ENCODE measurements at places on chromosomes 7 and 10.

DNA sequence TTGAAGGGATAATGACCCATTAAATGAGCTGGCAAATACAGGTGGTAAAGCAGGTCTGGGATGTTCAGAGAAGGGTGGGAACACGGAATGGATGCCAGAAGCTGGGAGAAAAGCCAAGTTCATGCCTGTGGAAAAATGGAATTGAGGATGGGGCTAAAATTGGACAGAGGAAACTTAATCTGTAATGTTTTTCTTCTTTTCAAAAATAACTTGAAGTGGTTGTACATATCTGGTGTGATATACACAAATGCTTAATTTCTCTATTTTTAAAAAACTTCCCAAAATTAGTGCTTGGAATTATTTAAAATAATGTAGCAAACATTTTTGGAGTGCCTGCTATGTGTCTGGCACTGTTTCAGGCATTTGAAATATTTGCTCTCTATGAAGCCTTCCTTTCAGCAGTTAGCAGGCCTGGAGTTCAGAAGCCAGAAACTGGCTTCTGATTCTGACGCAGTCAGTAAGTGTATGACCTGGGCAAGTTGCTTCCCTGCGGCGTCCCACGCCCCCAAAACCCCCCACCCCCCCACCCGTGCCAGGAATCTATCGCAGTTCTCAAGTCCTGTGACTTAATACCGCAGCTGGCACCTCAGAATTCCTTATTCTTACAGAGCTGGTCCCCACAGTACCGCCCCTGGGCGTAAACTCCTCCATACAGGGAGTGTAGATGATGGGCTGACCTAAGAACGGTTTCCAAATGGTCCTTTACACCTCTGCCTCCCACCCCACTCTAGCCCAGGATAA is 828 bp upstream of the MALSU1 start:
- DNase-seq: no peak

- peak; percentile 63 for DNase-seq
Measured at GRCh38 chr10:6023661-6024333, 38.4 kb downstream of the IL2RA start.

GRCh38 chr10:13852872-13853271 is 266.1 kb downstream of the PRPF18 start:
- DNase-seq: no peak

DNA sequence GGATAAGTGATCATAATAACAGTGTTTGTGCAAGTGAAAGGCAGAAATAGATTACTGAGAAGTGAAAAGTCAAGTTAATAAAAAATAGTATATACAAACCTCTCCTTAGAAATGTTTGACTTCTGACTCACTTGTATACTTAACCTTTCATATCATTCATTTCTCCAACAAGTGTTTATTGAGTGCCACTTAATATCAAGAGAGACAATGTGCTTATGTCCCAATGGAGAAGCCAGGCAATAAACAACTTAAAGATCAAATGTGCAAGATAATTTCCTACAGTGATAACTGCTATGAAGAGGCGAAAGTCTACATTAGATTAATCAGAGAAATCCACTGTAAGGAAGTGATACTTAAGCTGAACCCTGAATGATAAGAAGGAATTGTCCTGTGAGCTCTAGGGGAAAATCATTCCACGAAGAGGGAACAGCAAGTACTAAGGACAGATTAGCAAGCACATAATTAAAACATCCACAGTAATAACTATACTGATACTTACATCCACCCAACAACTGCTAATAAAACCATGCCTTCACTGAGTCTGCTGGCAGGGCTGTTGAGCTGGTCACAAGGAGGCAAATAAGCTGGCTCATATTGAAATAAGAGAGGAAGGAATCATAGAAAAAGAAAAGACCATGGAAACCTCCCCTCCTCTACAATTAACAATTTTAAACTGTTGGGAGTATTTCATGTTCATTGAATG is 203.5 kb downstream of the CTNNA3 start:
- no peak for DNase-seq

GRCh38 chr7:141945356-141945755 is 1.4 kb downstream of the CLEC5A start:
- DNase-seq: no peak

- DNase-seq: no peak
Measured at GRCh38 chr10:58696736-58697135, 184.1 kb downstream of the BICC1 start.

DNA sequence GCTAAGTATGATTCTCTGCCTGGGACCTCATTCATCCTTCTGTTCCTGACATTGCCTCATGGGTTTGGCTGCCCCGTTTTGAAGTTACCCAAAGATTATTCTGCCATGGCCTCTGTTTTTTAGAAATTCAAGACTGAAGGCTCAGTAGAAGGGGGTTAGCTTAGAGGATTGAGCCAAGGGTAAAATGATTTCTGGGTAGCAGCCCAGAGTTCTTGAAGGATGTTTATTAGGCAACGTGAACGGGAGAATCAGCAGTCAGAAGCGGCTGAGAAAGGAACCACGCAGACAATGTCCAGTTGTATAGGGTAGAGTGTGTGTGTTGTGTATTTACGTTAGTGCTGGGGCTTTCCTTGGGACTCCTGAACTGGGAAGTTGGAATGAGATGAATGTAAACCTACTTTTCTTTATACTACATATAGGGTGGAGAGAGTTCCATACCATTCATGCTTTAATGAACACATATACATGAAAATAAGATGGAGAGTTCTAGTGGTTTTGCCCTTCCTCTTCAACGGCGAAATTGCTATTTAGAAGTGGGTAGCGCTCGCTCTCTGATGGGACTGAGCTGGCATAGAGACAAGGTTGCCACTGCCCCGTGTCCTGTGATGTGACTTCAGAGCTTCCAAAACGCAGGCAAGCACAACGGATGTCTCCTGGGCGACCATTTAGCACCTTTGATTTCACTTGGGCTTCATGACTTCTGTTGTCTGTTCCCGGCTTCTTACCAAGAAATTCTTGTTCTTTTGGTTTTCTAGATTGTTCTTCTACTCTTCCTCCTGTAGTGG is 35.0 kb upstream of the IL15RA start:
- DNase-seq: no peak

DNA sequence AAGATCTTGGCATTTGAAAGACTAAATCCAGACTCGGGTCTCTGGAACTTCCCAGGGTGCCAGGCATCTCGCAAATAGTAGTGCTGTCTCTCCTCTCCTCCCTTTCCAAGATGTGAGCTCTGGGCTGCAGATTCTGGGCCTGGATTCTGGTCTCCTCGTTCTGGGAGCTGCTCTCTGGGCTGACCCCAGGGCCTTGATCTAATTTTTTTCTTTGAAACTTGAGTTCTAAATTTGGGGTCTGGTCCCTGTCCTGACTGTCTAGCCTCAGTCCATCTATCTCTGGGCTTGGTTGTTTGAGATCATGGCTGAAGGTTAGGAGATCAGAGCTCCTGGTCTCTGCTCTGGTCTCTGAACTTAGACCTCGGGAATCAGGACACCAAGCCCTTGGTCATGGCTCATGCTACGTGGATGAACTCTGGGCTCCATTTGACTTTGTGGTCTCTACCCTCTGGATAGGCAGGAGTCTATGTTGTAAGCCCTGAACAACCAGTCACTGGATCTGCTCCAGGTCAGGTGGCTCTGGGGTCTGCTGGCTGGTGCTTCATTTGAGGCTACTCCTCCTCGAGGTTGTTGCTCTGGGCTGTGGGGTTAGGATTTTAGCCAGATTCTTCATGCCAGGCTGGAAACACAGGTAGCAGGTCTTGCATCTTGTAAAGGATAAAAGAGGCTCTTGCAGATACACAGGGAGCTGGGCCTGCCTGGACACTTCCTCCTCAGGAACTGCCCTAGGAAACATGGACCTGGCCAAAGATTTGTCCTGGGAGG is 8.0 kb upstream of the MBL2 start:
- peak; percentile 64 for DNase-seq

DNA sequence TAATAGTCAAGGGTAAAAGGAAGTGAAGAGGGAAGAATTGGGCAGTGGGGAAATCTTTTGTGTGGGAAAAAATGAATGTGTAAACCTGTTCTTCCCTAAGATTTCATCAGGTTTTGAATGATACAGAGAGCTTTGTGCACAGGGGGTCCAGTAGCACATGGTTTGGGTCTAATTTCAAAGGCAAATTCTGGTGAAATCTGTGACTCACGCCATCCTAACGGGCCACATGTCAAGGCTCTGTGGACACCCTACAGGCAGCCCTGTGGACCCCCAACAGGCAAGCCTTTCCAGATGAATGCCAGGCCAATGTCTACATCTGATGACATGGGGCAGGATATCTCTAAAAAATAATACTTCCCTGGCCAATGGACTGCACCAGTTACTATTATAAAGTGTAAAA is 309.8 kb downstream of the PARD3 start:
- DNase-seq: no peak

Measured in osteocyte (in vitro differentiated cells).